ENCODE measurements at places on chromosomes 3 and 15.

DNA sequence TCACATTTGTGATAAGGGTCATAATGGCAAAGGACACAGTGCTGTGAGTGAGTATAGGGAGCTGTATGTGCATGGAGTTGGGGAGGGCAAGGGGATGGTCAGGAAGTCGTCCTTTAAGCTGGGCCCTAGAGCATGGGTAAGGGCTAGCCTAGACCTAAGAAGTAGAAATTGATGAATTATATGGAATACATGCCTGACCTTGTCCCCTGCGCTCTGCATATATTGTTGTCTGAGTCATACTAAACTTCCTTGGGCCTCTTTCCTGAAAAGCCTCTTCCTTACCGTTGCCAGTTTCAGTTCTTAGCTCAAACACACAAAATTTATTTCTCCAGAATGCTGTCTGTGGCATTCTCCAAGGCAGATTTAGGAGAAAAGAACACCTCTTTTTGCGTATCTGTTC, 4.6 kb downstream of the SNRK start:
- DNase-seq: no peak

DNA sequence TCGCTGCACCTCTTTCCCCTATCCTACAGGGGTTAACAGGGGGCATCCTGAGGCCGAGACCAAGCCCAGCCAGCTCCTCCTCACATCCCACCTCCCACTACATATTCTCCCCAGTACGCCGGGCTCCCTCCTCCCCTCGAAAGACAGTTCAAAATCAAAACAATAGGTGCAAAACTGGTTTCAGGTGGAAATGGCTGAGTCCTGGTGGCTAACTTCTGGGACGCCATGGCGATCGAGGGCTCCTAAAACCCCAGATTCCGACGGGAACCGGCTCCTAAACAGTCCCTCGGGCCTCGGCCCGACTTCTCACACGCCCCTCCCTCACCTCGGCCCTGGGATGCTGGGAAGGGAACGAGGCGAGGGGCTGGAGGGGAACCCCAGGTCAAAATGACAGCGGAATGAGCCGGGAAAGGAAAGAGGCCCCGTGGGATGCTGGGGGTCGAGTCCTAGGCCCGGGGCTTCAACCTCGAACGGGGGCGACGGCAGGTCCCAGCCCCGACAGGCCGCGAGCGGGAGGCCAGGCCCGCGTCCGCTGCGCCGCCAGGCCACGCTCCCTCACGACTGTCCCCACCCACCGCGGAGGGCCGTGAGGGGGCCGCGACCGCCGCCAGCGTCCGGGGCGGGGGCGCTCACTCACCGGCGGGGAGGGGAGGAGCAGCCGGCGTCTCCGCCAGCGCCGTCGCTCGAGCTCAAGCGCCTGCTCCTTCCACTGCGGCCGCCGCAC, 492 bp downstream of the TMCC1 start:
- no peak for DNase-seq

- DNase-seq: no peak
Observed at GRCh38 chr3:126287536-126288241, 69.5 kb downstream of the KLF15 start.

DNA sequence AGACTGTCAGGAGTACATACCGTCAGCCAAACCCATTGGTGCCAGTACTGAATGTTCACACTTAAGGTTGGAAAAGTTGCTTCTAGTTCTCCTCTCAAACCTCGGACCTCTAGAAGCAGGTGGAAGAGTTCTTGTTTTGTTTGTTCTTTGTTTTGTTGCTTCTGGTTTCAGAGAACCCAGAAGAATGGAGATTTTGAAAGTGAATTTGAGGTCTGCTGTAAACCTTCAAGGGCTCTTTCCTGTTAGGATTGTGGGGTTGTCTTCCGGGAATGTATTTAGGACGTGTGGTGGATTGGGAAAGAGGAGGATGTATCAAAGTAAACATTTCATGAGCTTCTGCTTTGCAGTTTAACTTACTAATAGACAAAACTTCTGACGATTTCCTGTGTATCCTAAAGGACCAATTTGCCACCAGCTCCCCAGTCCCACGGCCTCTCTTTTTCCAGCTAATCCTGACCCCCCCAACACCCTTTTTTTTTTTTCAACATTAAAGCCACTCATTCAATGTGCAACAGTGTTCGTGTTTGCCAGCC, 50.3 kb downstream of the FILIP1L start:
- DNase-seq: no peak

DNA sequence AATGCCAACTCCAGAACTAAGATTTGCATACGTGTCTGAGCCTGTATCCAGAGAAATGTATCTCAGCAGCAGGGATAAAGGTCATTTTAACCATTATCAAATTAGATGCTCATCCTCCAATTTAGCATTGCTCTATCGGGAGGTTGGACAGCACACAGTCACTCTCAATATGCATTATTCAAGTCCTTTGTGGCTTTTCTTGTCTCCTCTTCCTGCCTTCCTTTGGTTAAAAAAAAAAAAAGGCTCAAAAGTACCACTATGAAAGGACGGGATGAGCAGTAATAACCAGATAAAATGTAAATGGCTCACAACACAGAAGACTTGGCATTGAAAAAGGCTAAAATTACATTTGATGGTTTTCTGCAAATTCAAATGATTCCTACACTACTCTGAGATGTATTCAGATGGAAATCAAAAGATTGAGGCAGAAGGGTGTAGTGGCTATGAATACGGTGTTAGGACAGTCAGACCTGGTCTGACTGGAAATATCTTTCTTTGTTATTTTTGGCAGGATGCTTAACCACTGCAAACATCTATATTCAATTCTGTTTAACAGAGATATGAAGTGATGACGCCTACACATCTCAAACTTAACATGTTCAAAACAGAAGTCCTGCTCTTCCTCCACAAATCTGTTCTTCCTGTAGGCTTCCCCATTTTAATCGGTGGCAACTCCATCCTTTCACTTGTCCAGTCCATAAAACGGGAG, 109.6 kb downstream of the ADAMTS9 start:
- DNase-seq: no peak

- no peak for DNase-seq
Observed at GRCh38 chr3:179948740-179949139, 88.0 kb downstream of the PEX5L start.

DNA sequence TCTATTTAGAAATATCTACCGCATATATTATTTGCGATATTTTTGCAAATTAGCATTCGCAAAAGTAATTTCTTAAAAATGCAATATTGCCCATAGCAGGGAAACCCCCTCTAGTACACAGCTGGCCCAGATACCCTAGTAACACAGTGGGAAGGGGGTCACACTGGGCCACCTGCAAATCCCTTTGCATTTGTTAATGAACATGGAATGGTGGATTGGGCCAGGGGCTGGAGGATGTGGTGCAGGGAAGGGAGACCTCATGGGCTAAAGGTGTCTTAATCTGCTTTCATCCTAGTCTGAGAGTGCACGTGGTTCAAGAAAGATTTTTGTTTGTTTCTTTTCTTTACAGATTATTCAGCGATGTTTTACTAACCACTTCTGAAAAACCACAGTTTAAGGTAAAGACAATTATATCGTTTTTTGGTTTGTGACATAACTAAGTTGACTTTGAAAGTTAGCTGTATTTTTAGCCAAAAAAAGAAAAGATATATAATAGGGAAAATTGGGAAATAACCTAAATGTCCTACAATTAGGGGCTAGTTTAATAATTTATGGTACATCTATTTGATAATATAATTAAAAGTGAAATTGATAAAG, 30.0 kb downstream of the PDHB start:
- DNase-seq: no peak

- no peak for DNase-seq
Observed at GRCh38 chr3:110291886-110292501, 779.6 kb upstream of the NECTIN3 start.

- DNase-seq: no peak
Observed at GRCh38 chr15:89381331-89381730, 46.7 kb upstream of the POLG start.

GRCh38 chr3:78804251-78805037, 963.4 kb downstream of the ROBO1 start:
- no peak for DNase-seq

GRCh38 chr15:101369676-101370075, 74.6 kb upstream of the SNRPA1 start:
- DNase-seq: no peak

DNA sequence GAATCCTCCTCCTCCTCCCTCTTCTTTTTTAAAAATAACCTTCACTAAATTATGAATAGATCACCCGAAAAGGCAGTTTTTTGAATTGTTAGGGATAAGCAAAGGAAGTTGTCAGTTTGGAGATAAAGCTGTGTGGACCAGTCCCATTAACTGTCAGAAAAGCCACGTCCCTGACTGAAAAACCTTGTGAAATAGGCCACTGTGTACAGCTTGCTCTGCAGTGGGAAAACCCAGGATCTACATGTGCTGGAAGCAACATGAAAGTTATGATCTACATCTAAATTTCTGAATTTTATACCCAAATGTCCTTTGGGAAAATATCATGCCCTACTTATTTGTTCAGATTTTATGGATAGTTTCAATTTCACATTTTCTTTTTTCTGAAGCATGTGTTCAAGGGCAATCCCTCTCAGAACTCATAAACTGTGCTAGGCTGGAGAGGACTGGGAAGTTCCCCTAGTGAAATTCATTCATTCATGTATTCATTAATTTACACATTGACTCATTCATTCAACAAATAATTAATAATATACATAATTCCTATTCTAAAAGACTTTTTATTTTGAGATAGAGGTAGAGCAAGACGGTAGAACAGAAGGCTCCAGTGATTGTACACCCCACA, 149.5 kb downstream of the SLC9A9 start:
- no peak for DNase-seq

DNA sequence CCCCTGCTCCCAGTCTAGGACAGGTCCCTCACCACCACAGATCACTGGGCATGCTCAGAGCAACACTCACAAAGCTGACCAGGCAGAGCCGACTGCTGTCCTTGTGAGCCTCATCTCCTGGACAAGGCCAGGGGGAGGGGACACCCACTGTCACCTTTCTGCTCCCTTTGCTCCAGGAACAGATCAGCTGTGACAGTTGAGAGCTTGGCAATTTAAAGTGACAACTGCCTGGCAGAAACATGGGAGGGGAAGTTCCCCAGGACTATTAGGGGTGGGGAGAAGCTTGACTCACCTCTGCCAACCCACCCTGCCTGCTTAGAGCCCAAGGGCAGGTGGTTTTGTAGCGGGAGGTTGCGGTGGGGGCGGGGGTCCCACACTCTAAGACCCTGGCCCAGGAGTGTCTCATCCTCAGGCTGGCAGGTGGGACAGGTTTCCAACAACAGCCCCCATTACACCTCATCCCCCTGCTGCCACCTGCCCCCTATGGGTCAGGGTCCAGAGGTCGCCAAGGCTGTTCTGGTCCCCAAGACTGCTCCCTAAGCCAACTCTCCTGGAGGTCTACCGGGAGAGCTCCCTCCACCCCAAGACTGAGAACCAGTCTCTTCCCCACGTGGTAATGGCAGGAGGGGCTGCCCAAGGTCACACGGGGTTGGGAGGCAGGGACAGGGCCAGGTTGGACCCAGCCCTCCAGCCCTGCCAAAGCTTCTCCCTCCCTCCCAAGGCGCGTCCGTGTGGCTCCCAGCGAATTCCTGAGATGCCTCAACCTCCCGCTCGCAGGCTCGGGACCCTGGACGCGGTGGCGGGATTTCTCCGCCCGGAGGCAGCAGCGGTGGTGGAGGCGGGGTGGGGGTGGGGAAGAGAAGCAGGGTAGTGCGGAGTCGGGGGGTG, 80.4 kb downstream of the IQSEC1 start:
- peak; percentile 70 for DNase-seq

- no peak for DNase-seq
Observed at GRCh38 chr3:62287392-62287927, 85.9 kb downstream of the FEZF2 start.

- no peak for DNase-seq
Observed at GRCh38 chr3:61184956-61185355, 66.3 kb downstream of the FHIT start.

DNA sequence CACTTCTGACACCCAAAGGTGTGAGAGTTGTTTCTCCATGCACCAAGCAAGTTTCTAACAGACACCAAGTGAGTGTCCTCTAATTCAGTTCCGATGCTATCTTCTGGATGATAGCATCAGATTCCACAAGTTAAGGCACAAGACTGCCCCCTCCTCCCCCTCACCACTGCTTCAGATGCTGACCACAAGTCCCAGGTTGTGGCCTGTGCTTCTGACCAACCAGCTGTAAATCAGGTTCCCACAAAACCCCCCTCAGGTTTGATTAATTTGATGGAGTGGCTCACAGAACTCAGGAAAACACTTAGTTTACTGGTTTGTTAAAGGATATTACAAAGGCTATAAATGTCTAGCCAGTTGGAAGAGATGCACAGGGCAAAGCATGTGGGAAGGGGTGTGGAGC, 7.0 kb upstream of the PLA1A start:
- no peak for DNase-seq

DNA sequence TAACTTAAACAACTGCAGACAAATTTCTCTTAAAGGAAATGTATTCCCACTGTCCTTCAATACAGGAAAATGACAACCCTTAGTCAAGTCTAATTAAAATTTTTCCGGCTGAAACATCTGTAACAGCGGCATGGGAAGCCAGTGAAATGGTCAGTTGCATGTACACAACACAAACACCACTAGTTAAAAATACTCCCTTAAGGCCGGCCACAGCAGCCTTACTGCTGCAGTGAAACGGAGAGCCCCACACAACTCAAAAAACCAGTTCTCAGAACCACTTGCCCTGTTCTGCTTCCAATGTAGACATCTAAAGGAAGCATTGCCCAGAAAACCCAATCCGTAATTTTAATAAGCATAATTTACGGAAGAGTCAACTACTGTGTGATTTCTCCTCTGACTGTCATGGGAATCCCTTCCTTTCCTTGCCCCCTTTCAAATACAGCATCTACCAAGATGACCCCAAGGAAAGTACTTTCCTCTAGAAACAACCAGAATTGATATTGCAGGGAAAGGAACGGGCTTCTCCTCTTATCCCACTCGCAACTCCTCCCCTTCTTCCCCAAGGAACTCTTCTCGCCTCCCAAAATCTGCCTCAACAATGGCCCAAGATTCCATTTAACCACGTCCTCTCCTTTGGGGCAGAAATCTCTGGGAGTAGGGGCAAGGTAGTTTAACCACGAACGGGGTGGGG, 1.6 kb downstream of the FBN1 start:
- no peak for DNase-seq

DNA sequence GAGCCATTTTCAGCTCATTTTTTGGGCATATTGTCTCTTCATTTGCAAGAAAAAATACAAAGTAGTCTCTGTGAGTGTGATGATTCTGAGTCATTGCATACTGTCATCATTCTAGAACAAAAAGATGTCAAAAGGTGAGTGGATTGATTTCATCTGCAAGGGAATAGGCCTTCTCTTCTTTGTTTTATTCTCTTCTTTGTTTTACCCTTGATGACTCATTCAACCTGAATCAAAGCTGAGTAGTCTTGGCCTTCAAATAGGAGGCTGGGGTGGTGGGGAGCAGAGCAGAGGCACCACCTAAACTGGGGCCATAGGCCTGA, 25.4 kb downstream of the CYP19A1 start:
- no peak for DNase-seq

GRCh38 chr3:119751423-119751822, 30.5 kb upstream of the NR1I2 start:
- DNase-seq: no peak

DNA sequence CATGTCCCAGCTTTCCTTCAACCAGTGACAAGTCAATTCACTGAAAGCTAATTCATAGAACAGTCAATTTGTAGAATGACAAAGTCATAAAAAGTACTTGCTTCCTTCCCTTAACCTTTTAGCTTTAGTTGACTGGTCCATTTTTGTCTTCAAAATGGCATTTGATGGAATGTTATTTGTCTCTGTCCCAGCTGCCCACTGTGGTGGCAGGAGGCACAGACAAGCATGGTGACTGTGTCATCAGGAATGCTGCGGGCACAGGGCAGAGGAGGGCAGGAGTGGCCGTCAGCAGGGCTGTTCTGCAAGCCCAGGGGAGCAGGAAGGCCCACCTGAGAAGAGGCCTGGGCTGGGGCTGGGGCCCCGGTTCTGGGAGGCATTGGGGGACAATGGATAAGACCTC, 10.0 kb downstream of the IQSEC1 start:
- no peak for DNase-seq

- no peak for DNase-seq
Observed at GRCh38 chr3:70358978-70359580, 46.6 kb upstream of the MDFIC2 start.

Measured in mesothelial cell of epicardium (in vitro differentiated cells).